Globus pallidus (tissue), 1 donor: ENCODE measurements at places on chromosomes 16 and 17.

- DNase-seq: no peak
Observed at GRCh38 chr17:27293359-27293897, 486 bp upstream of the WSB1 start.

GRCh38 chr16:84176192-84177053, 10.4 kb downstream of the TAF1C start:
- no peak for DNase-seq

- DNase-seq: no peak
Observed at GRCh38 chr16:84055366-84055765, 12.8 kb upstream of the SLC38A8 start.

GRCh38 chr17:20063665-20064648, 54.8 kb downstream of the SPECC1 start:
- peak; percentile 85 for DNase-seq

GRCh38 chr17:60390186-60390585, 1.7 kb downstream of the USP32 start:
- DNase-seq: peak; percentile 29

DNA sequence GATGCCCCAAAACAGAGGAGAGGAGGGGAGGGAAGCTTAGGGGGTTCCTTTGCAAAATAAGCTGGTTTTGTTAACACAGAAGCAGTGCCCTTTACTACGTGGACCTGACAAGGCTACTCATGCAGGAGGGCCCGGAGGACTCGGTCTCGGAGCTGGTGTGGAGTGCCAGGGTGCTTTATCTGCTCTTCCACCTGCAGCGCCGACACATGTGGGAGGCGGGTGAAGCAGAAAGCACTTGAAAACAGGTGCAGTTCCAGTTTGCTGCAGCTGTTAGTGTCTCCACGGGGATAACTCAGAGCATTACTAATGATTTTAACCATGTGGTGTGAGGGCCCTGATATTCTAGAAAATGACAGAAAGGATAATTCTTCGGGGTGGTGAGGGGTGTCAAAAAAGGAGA, 35.0 kb upstream of the MNT start:
- no peak for DNase-seq

- DNase-seq: no peak
Observed at GRCh38 chr17:43952724-43953666, 745 bp downstream of the PYY start.
